ENCODE measurements at places on chromosomes 13 and 19.
A peak's percentile ranks its signal among the peaks of the same experiment; 100 is the strongest.

GRCh38 chr19:23394511-23394910 is 760 bp downstream of the ZNF91 start:
- peak; percentile 3 for DNase-seq

GRCh38 chr13:38202740-38203139 is 146.9 kb upstream of the UFM1 start:
- no peak for DNase-seq

DNA sequence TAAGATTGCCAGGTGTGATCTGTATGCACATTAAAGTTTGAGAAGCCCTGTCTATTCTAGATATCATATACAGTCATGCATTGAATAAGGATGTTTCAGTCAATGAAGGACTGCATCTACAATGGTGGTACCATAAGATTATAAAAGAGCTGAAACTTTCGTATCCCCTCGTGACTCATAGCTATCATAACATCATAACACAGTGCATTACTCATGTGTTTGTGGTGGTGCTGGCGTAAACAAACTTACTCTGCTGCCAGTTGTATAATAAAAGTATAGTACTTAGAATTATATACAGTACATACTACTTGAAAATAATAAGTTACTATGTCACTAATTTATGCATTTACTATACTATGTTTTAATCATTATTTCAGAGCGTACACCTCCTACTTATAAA is 489.3 kb downstream of the GPC6 start:
- DNase-seq, result no peak

DNA sequence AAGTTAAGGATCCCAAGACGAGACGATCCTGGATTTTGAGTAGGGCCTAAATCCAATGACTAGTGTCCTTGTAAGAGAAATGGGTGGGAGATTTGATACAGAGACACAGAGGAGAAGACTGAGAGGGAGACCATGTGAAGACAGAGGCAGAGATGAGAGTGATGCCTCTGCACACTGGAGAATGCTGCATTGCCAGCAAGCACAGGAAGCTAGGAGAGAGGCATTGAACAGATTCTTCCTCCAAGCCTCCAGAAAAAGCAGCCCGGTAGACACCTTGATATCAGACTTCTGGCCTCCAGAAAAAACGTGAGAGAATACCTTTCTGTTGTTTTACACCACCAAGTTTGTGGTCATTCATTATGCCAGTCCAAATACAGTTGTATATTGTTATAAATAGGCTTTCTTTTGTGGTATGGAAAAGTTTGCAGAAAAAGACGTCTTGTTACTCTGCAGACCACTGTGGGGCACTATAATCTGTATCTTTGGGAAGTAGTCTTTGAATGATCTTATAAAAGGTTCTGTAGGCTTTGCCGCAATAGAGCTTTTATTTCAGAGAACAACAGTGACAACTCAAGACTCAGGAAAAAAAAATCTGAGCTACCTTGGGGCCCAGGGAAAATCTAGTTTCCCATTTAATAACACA is 17.9 kb upstream of the RFC3 start:
- no peak for DNase-seq

Data from stimulated activated CD4-positive, alpha-beta T cell treated with anti-CD3 and anti-CD28 coated beads, Interleukin-1b, Interleukin-23, amount 100 ng/mL, for 4 hours (primary cell).